ENCODE measurements at places on chromosomes 2 and 18.
A peak's percentile ranks its signal among the peaks of the same experiment; 100 is the strongest.

GRCh38 chr18:2910751-2911425 is 64.1 kb downstream of the EMILIN2 start:
- no peak overlapping the region for H3K4me3 ChIP-seq
- peaks cover 3% of the 10 kb centered on the region for H3K4me1 ChIP-seq
- H3K27ac ChIP-seq = no peak overlapping the region
- no peak for DNase-seq
- no peaks in the 10 kb centered on the region for H3K27me3 ChIP-seq

DNA sequence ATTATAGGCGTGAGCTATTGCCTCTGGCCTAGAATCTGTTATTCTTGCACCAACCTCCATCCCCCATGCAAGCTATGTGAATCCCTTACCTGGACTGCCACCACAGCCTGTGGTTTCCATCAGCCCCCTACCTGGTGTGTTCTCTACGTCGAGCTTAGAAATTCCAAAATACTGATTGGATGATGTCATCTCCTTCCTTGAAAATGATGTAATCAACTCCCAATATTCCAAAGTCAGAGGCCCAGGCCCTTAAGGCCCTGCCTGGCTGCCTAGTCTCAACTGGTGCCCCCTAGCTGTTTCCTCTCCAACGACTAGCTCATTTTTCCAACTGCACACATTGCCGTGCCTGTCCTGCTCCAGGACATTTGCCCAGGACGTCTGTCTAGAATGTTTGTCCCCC is 41.3 kb upstream of the GBX2 start:
- no peak overlapping the region for H3K4me3 ChIP-seq
- peaks cover 27% of the 10 kb centered on the region for H3K27me3 ChIP-seq
- no peak for DNase-seq
- H3K36me3 ChIP-seq = no peaks in the 10 kb centered on the region
- H3K27ac ChIP-seq = no peak overlapping the region
- no peaks in the 10 kb centered on the region for H3K4me1 ChIP-seq

- no peak for DNase-seq
- H3K4me3 ChIP-seq = no peak overlapping the region
- no peaks in the 10 kb centered on the region for H3K27me3 ChIP-seq
- H3K27ac ChIP-seq = no peak overlapping the region
These were observed 15.5 kb downstream of the TBC1D8 start for GRCh38 chr2:101135412-101136296.

DNA sequence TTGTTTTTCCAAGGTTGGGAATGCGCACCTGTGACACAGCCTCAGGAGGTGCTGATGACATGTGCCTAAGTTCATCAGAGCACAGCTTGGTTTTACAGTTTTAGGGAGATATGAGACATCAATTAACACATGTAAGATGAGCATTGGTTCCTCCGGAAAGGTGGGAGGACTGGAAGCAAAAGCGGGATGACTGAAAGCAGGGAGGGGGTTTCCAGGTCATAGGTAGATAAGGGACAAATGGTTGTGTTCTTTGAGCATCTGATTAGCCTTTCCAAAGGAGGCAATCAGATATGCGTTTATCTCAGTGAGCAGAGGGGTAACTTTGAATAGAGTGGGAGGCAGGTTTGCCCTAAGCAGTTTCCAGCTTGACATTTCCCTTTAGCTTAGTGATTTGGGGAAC is 26.3 kb downstream of the CAPG start:
- no peak overlapping the region for H3K27ac ChIP-seq
- no peak overlapping the region for H3K4me3 ChIP-seq
- no peaks in the 10 kb centered on the region for H3K4me1 ChIP-seq
- no peaks in the 10 kb centered on the region for H3K27me3 ChIP-seq
- H3K36me3 ChIP-seq = peaks cover 24% of the 10 kb centered on the region

- no peak overlapping the region for H3K27ac ChIP-seq
- no peak for DNase-seq
- H3K4me1 ChIP-seq = no peaks in the 10 kb centered on the region
- H3K36me3 ChIP-seq = no peaks in the 10 kb centered on the region
- H3K4me3 ChIP-seq = no peak overlapping the region
These were observed 58.9 kb upstream of the ZSWIM2 start for GRCh38 chr2:186907897-186908296.

DNA sequence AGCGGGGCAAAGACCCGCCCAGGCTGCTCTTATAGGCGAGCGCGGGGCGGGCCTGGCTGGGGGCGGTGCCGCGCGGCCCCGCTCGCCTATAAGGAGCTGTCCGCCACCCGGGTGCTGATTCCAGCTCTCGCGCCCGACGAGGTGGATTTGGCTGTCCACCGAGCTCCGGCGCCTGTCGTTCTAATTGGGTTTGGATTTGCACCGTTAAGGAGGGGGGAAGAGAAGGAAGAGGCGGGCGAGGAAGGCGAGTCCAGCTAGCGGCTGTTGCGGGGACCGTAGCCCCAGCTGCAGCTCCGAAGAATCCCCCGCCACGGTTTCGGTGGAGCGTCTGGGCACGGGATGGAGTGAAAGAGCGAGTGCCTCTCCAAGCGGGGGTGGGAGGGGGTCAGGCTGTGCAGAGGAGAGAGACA is at the start of gene CNTNAP5:
CNTNAP5 (plus strand) TSS at position 117 of the 410 bp plus-strand sequence. CDS start 364 bp downstream, outside the sequence.
- peaks cover 43% of the 10 kb centered on the region for H3K27me3 ChIP-seq
- peak; percentile 8 for DNase-seq
- H3K27ac ChIP-seq = no peak within 1 kb of the TSS
- no peaks in the 10 kb centered on the region for H3K36me3 ChIP-seq

- H3K4me3 ChIP-seq = no peak overlapping the region
- H3K4me1 ChIP-seq = no peaks in the 10 kb centered on the region
- H3K27me3 ChIP-seq = no peaks in the 10 kb centered on the region
- no peak for DNase-seq
These were observed 1971.0 kb upstream of the LRRTM1 start for GRCh38 chr2:82275599-82275998.

DNA sequence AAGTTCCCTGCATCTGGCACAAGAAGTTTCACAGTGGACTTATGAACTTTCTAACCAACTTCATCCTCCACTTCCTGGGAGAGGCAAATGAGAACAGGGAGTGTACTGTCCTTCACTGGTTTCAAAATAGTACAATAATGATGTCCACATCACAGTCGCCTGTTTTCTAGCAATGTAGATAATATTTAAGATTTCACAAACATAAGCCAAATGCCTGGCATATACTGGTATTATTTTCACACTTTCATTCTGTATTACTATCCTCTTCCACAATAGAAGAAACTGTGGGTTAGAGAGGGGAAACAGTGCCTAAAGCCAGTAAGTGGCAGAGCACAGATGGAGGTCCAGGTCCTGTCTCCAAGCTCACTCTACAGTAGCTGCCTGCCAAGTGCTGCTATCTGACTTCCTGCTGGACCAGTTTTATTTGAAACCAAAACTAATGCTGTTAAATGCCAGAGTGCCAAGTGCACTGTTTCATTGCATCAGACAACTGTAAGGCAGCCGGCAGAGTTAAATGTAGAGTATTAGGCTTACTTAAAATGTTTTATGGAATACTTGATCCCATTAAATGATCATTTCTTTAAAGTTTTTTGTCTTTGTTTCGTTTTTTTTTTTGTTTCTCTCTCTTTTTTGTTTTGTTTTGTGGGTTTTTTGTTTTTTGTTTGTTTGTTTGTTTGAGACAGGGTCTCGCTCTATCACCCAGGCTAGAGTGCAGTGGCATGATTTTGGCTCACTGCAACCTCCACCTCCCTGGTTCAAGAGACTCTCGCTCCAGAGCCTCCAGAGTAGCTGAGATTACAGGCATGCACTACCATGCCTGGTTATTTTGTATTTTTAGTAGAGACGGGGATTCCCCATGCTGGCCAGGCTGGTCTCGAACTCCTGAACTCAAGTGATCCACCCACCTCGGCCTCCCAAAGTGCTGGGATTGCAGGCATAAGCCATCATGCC is 15.1 kb downstream of the COBLL1 start:
- no peak overlapping the region for H3K4me3 ChIP-seq
- no peaks in the 10 kb centered on the region for H3K27me3 ChIP-seq
- DNase-seq = peak; percentile 57
- H3K4me1 ChIP-seq = peaks cover 13% of the 10 kb centered on the region

GRCh38 chr2:190043441-190043840 is 19.1 kb downstream of the MSTN start:
- no peak for DNase-seq
- H3K27ac ChIP-seq = no peak overlapping the region
- H3K27me3 ChIP-seq = no peaks in the 10 kb centered on the region
- no peaks in the 10 kb centered on the region for H3K4me1 ChIP-seq
- no peaks in the 10 kb centered on the region for H3K36me3 ChIP-seq

- H3K27ac ChIP-seq = no peak overlapping the region
- DNase-seq = no peak
- no peaks in the 10 kb centered on the region for H3K4me1 ChIP-seq
- H3K27me3 ChIP-seq = no peaks in the 10 kb centered on the region
- H3K4me3 ChIP-seq = no peak overlapping the region
- no peaks in the 10 kb centered on the region for H3K36me3 ChIP-seq
These were observed 180.5 kb downstream of the ZNF516 start for GRCh38 chr18:76314496-76314895.

- no peak for DNase-seq
- no peaks in the 10 kb centered on the region for H3K36me3 ChIP-seq
- H3K4me1 ChIP-seq = no peaks in the 10 kb centered on the region
- no peak overlapping the region for H3K27ac ChIP-seq
- no peak overlapping the region for H3K4me3 ChIP-seq
- H3K27me3 ChIP-seq = no peaks in the 10 kb centered on the region
These were observed 392.3 kb downstream of the GALNT13 start for GRCh38 chr2:154264024-154264423.

- peaks cover 38% of the 10 kb centered on the region for H3K4me1 ChIP-seq
- no peaks in the 10 kb centered on the region for H3K27me3 ChIP-seq
- no peaks in the 10 kb centered on the region for H3K36me3 ChIP-seq
- no peak overlapping the region for H3K27ac ChIP-seq
- DNase-seq = no peak
These were observed 47.8 kb downstream of the SATB2 start for GRCh38 chr2:199409759-199410529.

GRCh38 chr2:107698861-107699260 is 127.8 kb upstream of the RGPD4 start:
- no peak overlapping the region for H3K4me3 ChIP-seq
- no peaks in the 10 kb centered on the region for H3K4me1 ChIP-seq
- no peak overlapping the region for H3K27ac ChIP-seq
- H3K27me3 ChIP-seq = no peaks in the 10 kb centered on the region

DNA sequence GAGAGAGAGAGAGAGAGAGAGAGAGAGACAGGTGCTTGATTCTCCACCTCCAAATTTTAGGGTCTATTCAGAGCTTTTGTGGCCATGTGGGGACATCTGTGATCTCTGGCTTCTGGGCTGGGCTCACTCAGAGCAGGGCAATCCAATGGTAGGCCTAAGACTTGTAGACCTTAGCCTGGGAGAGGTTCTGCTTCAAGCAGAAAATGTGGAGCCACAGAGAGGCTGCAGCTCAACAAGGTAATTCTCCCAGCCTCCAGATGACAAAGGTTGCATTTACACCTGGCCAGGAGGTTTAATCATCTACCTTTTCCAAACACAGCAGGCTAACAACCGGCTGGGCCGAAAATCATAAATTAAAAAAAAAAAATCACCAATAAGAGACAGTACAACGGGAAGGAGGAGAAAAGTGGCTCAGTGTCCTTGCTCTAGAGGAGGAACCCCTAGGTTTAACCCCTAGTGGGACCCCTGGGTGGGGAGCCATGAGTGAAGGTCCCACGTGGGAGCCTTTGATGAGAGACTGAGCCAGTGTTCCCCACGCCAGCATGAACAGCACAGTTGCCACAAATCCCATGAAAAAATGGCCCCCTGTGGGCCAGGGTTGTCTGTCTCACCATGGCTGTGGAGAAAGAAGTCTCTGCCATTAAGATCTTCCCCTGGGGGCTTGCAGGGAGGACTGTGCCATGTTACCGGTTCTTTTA is 124.0 kb upstream of the GATA6 start:
- peak overlapping the region; percentile 92 for H3K27ac ChIP-seq
- peaks cover 11% of the 10 kb centered on the region for H3K4me1 ChIP-seq

- no peak overlapping the region for H3K27ac ChIP-seq
- no peaks in the 10 kb centered on the region for H3K36me3 ChIP-seq
- peaks cover 8% of the 10 kb centered on the region for H3K4me1 ChIP-seq
- H3K27me3 ChIP-seq = peaks cover 13% of the 10 kb centered on the region
These were observed 4.8 kb downstream of the ITGA4 start for GRCh38 chr2:181462033-181462432.

GRCh38 chr2:44077942-44078511 is 82.2 kb upstream of the LRPPRC start:
- no peaks in the 10 kb centered on the region for H3K36me3 ChIP-seq
- DNase-seq = no peak
- H3K4me1 ChIP-seq = no peaks in the 10 kb centered on the region
- no peaks in the 10 kb centered on the region for H3K27me3 ChIP-seq

DNA sequence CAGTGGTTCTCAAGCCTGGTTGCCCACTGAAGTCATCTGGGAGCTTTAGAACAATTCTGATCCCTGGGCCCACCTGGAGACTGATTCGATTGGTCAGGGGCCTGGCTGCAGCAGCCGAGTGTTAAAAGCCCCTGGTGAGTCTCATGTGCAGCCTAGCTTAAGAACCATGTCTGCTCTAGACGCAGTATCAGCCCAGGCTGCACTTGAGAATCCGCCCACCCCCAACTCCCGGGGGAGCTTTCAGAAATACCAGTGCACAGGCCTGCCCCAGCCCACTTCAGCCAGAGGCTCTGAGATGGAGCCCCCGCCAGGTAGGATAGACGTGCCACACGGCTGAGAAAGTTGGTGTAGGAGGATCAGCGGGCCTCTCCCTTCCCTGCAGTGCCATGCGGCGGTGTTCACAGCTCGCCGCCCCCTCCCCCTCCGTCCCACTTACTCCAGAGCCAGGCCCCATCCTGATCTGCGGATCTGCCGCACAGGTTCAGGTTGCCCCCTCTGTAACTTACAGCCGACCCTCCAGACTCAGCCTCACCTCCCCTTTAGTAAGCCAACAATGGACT is 209.0 kb upstream of the RAB12 start:
- no peak overlapping the region for H3K4me3 ChIP-seq
- no peak for DNase-seq
- H3K27ac ChIP-seq = no peak overlapping the region

DNA sequence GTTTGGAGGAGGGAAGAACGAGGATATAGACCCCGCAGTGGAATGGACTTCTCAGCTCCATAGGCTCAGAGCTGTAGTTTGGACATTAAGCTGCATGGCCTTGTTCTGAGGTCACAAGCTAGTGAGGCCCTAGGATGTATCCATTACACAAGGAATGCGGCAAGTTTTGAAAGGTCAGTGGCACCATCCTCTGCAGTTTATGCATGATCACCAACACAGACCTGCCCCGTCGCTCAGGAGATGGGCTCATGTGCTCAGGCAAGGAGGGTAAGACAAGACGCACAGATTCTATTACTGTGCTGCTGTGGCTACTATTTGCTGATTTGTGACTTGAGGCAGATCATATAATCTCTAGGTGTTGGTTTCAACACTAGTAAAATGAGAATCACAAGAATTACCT is 110.9 kb downstream of the FAM161A start:
- no peak for DNase-seq
- H3K27me3 ChIP-seq = no peaks in the 10 kb centered on the region
- H3K4me1 ChIP-seq = no peaks in the 10 kb centered on the region

- H3K4me3 ChIP-seq = no peak overlapping the region
- no peak overlapping the region for H3K27ac ChIP-seq
- H3K4me1 ChIP-seq = peaks cover 8% of the 10 kb centered on the region
- no peaks in the 10 kb centered on the region for H3K36me3 ChIP-seq
These were observed 57.7 kb downstream of the TANC1 start for GRCh38 chr2:159026170-159026569.
